Psoas muscle (tissue), 8 donors: ENCODE measurements at places on chromosomes 2 and 18. TPM values are rescaled to one million over a fixed set of nuclear protein-coding genes. Genes with fewer than 3 reads are reported as not detected.

ANKRD29 gene
- 0.75 TPM for total RNA-seq

ZNF532 gene
- 105 TPM for total RNA-seq

B3GNT7 gene
- 0.51 TPM for total RNA-seq

UGT1A4 gene
- total RNA-seq, result not detected

LCT gene
- 0.02 TPM for total RNA-seq

ELAC1 gene
- 3.9 TPM for total RNA-seq

CAD gene
- total RNA-seq, result 8.6 TPM

DSG2 gene
- 0.76 TPM for total RNA-seq
